ENCODE measurements at places on chromosomes 3 and 15.

DNA sequence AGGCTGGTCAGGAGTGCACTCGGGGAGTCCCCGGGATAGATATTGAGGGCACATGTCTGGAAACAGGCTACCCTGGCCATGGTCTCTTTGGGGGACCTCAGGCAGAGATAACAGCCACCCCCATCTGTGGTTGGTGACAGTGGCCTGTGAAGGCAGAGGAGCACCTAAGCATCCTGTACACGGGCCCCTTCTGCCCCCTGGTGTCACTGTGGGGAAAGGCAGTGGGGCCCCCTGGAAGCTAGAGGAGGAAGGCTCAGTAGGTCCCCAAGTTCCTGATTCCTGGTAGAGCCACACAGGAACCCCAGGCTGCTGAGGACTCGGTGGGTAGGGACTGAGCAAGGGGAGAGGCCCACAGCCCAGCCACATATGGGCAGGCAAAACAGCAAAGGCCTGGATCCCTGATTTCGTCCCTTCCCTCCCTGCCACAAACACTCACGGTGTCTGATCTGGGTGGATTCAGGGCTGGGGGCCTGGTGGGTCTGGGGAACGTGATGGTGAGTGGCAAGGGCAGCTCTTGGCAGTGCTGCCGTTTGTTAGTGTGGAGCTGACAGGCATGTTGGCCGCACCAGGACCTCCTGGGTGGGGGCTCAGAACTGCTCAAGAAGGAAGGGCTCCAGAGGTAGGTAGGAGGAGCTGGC lies 14.1 kb upstream of the CXCR6 start:
- DNase-seq: peak; percentile 15

GRCh38 chr3:67384760-67385397 lies 269.5 kb downstream of the SUCLG2 start:
- peak; percentile 54 for DNase-seq

DNA sequence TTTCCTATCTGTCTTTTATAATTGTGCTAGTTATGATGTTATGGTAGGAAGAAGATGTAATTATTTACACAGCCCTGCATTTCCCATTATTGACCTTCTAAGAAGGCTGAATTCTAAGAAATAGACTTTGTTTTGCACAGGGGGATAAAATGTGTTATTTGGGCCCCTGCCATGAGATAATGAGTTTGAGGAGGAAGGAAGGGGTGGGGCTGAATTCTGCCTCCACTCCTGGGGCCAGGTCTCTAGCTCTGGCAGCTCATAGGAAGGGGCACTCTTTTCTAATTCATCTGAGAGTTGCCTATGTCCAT lies 69.2 kb upstream of the GOLGA8B start:
- DNase-seq: no peak

GRCh38 chr15:98350276-98350675 lies 298.1 kb upstream of the IGF1R start:
- no peak for DNase-seq

- peak; percentile 48 for DNase-seq
Observed at GRCh38 chr3:134018406-134018805, 11.3 kb downstream of the SLCO2A1 start.

GRCh38 chr3:138907539-138907938 lies 39.4 kb downstream of the FOXL2 start:
- no peak for DNase-seq

GRCh38 chr3:15157441-15157840 lies 48.6 kb upstream of the CAPN7 start:
- no peak for DNase-seq

Measured in fibroblast of the aortic adventitia (primary cell).